ENCODE measurements at places on chromosomes 12 and 14.

- DNase-seq: peak; percentile 80
Measured at GRCh38 chr12:123242116-123242904, 9.1 kb downstream of the MTRFR start.

- DNase-seq: no peak
Measured at GRCh38 chr14:30520536-30520935, 38.4 kb upstream of the G2E3 start.

DNA sequence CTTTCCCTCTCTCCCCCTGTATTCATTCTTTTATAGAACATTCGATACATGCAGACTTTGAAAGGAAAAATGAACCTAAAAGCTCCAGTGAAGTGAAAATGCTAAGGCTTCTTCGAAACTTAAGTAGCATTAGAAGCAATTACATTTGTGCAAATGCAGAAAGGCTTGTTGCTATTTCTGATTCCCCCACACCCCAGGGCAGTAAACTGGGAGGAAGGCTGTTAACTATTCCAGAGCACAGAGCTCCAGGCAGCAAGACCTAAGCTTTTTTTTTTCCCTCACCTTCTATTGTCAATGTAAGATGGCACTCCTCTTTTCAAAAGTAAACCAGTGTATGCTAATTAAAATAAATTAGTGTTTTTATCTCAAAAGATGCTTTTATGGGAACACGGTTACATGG, 448.9 kb upstream of the TBX3 start:
- DNase-seq: no peak

- DNase-seq: no peak
Measured at GRCh38 chr14:36229262-36229661, 52.7 kb upstream of the PTCSC3 start.

GRCh38 chr12:116856729-116857128, 24.5 kb downstream of the HRK start:
- no peak for DNase-seq

GRCh38 chr14:85895603-85896002, 365.7 kb downstream of the FLRT2 start:
- no peak for DNase-seq

DNA sequence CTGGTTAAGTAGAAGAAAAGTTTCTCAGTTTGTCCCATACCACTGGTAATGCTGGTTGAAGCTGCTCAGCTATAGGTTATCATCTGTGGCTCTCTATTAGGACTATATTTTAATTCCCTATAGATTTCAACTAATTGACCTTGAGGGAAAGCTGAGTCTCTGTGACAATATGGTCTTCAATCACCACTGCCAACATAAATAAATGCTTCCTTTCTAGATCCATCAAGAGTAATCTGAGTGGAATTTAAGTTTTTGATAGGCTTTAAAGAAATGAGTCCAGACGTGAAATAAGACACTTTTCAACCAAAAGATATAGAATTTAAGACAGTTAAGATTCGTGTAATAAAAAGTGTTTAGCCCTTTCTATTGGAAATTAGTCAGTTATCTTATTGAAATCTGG, 63.5 kb upstream of the MYF6 start:
- no peak for DNase-seq

GRCh38 chr12:67517181-67517887, 131.2 kb upstream of the DYRK2 start:
- peak; percentile 59 for DNase-seq

DNA sequence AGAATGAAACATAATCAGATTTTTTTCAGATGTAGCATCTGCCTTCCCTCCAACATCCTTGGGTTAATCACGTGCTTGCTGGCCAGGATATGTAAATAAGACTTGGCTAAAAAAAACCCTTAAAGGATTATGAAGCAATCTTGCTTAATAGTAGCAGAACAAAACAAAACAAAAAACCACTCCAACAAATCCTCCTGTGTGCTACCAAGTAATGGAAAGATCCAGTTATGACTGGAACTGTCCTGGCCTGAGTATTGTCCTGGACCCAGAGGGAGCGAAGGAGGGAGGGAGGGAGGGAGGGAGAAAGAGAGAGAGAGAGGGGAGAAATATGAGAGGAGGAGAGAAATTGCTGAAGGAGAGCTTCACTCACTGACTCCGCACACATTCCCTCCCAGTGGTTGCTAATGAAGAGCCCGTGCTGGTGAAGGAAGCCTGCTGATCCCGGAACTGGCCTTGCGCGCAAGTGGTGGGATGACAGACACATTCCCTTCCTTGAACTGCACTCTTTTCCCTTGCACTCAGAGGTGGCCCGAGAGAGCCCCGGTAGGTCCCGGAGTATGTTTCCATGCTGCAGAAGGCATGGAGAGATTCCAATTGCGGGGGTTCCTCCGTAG, 57.2 kb downstream of the HMGA2 start:
- peak; percentile 44 for DNase-seq

GRCh38 chr14:58717813-58718212, 80.1 kb downstream of the DACT1 start:
- DNase-seq: no peak

DNA sequence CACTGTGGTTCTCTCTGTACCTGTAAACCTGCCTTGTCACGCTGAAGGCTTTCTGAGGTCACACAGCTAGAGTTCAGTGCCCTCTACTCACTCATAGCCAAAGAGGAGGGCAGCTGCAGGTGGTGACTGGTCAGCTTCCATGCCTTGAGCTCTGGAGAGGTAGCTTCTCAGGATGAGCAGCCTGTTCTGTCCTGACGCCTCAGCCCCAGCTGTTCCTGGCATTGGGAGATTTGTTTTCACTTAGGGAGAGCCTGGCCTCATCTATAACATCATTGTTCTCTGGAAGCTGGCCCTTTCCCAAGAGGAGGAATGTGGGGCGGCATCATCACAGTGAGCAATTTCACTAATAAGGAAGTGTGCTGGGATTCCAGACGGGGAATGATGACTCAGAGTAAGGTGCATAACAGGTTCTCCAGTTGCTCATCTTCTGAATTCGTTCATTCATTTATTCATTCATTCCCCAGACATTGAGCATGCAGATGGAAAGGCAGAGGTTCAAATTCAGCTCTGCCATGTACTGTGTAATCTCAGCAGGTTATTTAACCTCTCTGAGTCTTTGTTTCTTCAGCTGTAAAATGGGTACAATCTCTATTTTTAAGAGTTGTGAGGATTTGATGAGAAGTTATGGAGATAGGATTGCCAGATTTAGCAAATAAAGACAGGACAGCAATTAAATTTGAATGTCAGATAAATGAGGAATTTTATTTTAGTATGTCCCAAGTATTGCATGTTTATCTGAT, 255.8 kb upstream of the CRY1 start:
- DNase-seq: no peak

DNA sequence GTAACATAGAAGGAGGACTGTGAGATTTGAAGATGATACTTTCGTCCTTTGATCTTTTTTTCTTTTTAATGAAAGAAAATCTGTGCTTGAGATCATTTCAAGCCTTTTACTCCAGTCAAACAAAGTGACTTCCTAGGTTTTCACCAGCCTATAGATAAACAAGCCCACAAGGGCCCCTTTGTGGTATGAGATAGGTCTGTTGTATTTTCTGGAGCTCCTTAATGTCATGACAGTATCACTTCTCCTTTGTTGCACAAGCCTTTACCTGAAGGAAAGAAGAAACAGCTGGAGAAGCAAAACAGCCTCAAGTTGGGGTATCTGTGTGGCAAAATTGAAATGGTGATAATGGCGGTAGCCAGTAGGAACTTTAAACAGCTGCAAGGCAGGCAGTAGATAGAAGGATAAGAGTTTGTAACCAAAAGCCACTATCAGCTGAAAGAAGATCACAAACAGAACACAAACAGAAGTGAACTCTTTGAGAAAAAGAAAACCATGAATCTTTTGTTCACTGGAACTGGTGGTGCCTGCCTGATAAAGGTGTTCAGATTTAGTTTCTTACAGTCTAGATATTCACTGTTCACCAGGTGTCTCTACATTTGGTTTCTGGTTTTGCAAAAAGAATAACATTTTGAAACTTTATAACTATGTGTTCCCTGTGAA, 96.8 kb downstream of the LGR5 start:
- DNase-seq: no peak

GRCh38 chr12:56332512-56333196, 1.1 kb downstream of the PAN2 start:
- peak; percentile 13 for DNase-seq

DNA sequence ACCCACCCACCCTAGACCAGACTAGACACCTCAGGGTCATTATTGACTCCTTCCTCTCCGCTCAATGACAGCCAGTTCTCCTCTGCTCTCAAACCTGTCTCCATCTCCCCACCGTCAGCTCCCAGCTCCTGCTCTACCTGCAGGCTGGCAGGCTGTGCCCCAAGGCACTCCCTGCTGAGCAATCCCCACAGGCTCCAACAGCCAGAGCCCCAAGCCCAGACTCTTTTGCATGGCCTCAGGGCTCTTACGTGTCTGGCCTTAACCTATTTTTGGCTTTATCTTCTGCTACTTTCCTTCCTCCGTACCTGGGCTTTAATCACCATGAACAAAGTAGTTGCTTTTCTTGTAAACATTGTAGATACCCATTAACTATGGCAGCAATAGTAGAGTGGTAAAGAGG, 162.9 kb upstream of the PRMT8 start:
- no peak for DNase-seq

DNA sequence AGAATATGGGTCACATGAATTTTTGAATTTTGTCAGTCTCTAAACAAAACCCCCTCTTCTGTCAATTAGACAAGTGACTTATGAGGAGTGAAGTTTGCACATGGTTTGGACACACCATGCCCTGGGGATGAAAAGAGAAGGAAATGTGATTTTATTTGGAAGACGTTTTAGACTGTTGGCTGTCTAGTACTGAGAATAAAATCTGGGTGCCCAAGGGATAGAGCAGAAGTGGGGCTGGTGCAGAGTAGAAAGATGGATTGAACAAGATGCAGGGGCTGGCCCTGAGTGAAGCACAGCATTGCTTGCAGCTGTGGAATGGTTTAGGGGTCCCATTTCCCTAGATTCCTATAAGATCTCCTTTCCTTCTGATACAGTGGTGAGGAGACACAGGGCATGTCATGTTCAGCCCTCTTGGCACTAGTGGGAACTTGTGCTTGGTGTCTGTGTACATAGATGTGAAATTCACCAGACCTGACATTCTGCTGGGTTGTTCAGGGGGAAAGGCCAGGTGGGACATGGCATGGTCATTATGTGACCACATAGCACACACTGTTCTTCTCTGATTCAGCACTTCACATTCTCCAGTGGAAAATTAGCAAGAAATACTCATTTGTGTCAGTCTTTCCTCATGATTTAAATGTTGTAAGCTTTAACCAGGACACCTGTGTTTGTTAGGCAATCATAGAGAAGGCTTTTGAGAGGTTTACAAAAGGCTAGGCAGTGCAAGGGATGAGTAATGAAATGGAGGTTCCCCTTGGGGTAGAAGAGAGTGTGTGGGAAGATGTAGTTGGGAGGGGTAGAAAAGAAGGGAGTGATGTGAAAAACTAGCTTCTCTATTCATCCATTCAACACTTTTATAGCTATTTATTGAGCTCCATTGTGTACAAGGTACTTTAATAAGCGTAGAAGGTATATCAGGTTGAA, 202.3 kb upstream of the IGF1 start:
- no peak for DNase-seq

DNA sequence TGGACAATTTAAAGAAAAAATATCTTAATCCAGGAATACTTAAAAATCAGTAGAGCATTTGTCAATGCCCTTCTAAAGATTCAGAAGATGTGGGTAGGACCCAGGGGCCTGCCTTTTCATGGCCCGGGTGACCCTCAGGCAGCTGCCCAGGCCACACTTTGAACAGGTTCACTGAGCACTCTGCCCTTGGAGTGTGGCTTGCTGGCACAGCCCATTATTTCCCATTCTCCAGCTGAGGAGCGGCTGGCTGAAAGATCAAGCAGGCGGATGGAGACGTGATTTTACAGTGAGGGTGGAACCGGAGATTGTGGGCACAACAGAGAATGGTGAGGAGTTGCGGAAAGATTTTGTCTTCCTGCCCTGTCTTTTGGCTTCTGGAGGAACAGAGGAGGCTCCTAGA, 7.1 kb upstream of the PRPH start:
- no peak for DNase-seq

- DNase-seq: no peak
Measured at GRCh38 chr12:86613311-86613710, 357.1 kb upstream of the MGAT4C start.

GRCh38 chr12:27915021-27915420, 57.5 kb downstream of the PTHLH start:
- no peak for DNase-seq

GRCh38 chr14:69045857-69046475, 66.9 kb upstream of the ACTN1 start:
- no peak for DNase-seq

- DNase-seq: no peak
Measured at GRCh38 chr14:31965071-31965734, 111.9 kb upstream of the ARHGAP5 start.

GRCh38 chr14:67641902-67642749, 22.4 kb downstream of the ARG2 start:
- DNase-seq: no peak

DNA sequence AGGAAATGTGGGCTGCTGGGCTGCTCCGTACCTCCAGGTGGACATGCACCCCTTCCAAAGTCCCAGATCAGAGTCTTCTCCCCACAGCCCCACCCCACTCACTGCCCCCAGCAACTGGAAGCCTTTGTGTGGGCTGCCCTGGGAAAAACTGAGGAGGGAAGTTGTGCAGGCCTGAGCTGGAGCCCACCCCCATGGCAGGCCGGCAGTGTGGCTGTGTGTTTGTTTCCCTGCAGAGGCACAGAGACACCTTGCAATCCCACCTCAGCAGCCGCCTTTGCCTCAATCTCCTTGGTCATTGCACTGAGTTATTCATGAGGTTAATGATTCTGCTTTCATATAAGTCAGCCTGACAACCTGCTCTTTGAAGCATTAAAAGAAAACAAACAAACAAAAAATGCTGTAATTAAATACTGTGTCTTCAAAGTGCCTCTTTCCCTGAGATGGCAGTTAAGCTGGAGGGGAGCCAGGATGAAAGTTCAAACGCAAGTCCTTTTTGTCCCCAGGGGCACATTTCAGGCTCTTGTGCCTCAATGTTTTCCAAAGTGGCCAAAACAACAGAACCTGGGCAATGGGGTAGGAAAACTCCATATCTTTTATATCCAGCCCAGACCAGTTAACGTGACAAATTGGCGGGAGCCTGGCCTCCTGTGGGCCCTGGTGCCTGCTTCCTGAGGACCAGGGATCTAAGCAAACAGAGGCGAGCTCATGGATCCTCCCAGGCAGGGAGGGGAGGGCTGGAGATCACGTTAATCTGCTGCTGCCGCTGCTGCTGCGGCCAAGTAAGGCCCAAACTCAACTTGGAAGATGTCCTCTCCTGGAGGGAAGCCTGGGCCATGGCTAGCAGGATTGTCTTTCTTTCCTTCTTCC, 51.9 kb upstream of the TSPAN11 start:
- DNase-seq: no peak

DNA sequence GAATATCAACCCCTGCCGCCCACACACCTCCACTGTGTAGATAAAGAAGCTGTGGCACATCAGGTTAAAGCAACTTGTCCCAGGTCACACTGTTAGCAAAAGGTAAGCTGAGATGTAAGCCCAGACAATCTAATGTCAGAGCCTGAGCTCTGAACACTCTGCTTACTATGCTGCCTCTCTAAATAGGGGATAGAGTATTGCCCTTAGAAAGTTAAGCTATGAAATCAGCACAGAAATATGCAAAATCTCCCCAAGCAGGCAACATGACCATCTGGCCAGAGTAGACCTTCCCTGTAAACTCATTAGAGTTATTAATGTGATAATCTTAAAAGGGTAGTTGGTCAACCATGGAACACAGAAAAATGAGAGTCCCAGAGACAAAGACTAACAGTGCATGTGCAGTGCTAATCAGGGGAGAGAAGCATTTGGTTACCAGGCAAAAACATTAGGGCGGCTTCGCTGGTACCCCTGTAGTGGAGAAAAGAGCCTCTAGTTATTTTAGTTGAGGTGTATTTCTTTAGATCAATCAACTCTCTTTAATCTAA, 171.0 kb downstream of the BTG1 start:
- DNase-seq: no peak

All from cerebellum (tissue), 4 donors.